ENCODE measurements at places on chromosomes 11 and 22.

- no peak for DNase-seq
Observed at GRCh38 chr11:86463120-86463519, 88.4 kb downstream of the CCDC81 start.

GRCh38 chr11:61281581-61282250 is 13.4 kb downstream of the VWCE start:
- no peak for DNase-seq

DNA sequence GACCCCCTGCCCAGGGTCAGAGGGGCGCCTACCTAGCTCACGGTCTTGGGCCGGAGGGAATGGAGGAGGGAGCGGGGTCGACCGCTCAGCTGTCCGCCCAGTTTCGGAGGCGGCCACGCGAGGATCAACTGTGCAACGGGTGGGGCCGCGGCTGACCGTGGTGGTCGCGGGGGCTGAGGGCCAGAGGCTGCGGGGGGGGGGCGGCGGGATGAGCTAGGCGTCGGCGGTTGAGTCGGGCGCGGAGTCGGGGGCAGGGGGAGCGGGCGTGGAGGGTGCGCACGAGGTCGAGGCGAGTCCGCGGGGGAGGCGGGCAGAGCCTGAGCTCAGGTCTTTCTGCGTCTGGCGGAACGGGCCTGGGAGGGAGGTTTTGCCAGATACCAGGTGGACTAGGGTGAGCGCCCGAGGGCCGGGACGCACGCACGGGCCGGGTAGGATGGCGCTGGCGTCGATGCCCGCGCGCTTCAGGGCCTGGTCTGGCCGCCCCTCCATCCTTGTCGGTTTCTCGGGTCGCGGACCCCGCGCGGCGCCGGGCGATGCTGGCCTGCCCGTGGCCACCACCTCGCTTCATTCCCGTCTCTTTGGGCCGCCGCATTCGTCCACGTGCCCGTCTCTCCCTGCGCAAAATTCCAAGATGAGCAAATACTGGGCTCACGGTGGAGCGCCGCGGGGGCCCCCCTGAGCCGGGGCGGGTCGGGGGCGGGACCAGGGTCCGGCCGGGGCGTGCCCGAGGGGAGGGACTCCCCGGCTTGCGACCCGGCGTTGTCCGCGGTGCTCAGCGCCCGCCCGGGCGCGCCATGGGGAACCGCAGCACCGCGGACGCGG is at the start of gene DRD4:
DRD4 (plus strand) TSS at position 759 of the 822 bp plus-strand sequence; CDS start at position 795, 36 bp downstream.
- no peak for DNase-seq

GRCh38 chr11:96084610-96085318 is 160.9 kb upstream of the MTMR2 start:
- DNase-seq, result no peak

DNA sequence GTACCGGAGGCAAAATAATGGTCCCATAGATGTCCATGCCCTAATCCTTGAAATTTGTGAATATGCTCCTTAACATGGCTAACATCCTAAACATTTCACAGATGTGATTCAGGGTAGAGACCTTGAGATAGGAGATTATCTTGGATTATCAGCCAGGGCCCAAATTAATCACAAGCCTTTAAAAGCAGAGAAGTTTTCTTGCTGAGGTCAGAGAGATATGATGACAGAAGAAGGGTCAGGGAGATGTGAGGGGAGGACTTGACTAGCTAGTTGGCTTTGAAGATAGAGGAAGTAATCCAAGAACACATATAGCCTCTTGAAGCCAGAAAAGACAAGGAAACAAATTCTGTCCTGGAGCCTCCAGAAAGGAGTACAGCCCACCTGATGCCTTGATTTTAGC is 19.1 kb upstream of the FDX1 start:
- DNase-seq, result no peak

DNA sequence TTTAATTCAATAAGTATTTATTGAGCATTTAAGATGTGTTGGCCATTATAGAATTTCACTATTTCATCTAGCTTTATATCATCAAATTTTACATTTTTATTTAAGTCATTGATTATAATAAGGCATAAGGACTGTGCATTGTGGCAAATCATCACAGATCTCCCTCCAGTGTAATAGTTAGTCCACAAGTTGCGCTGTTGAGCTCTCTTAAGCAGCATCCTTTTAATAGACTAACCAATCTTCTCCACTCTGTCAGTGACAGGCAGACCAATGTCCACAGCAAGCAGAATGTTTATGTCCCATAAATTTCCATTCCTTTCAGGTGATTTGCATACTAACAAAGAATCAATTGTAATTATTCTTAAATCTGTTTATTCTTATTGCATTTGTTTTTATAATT is 595.3 kb upstream of the CCDC90B start:
- no peak for DNase-seq

- DNase-seq, result no peak
Observed at GRCh38 chr22:47883757-47884156, 1121.3 kb downstream of the TBC1D22A start.

GRCh38 chr11:12377106-12377823 is at the start of gene PARVA:
TSS of gene PARVA (plus strand) at chr11:12377571. CDS start at chr11:12377648, 77 bp downstream.
- no peak for DNase-seq

DNA sequence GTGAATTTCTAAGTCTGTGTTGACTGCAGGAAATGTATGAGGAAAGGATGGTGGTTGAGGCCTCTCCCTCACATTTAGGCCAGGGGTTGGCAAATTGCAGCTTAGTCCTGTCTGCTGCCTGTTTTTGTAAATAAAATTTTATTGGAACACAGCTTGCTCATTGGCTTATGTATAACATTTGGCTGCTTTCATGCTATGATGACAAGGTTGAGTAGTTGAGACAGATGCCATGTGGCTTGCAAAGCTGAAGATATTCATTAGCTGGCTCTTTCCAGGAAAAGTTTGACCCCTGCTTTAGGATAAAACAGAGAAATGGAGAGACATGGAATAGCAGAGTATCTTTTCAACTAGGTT is 46.2 kb downstream of the BCR start:
- DNase-seq, result no peak

Measured in activated CD4-positive, CD25-positive, alpha-beta regulatory T cell treated with anti-CD3 and anti-CD28 coated beads, Interleukin-2, amount 50 U/mL, for 16 hours (primary cell).